WTC11 (cell line): ENCODE measurements at places on chromosomes 7 and 10. TPM values are rescaled to one million over a fixed set of nuclear protein-coding genes. Genes with fewer than 3 reads are reported as not detected.
A peak's percentile ranks its signal among the peaks of the same experiment; 100 is the strongest.

The WIPF3 gene
- total RNA-seq: 9.9 to 11.4 TPM (median 10.5 TPM) in 3 replicates

- DNase-seq: peak; percentile 70
Observed at GRCh38 chr10:689452-690371, at the start of gene DIP2C. Gene DIP2C, minus strand, starts transcription at chr10:689668. Its CDS starts 90 bp downstream, at chr10:689578.

- no peak for DNase-seq
Observed at GRCh38 chr10:122467701-122468100, 6.3 kb downstream of the HTRA1 start.

DNA sequence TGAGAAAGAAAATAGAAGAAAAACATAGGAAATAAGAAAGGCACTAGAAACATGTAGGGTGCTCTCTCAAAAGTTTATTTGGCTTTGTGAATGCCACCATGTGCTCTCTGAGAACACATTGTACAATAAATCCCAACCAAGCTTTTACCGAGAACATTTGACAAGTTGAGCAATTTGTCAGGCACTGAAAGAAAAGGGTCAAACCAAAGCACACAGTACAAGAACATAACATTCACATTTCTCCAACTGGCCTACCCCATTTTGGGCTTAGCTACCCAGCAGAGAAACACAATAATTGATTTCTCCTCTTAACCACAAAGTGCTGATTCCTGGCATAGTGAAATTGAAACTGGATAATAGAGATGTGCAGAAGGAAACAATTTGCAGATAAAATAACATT, 69.2 kb upstream of the SLC39A12 start:
- DNase-seq: no peak

- no peak for DNase-seq
Observed at GRCh38 chr10:101624526-101625102, 36.5 kb downstream of the DPCD start.

The FAM241B gene
- total RNA-seq: 24.4 to 28.9 TPM (median 26.9 TPM) in 3 replicates

DNA sequence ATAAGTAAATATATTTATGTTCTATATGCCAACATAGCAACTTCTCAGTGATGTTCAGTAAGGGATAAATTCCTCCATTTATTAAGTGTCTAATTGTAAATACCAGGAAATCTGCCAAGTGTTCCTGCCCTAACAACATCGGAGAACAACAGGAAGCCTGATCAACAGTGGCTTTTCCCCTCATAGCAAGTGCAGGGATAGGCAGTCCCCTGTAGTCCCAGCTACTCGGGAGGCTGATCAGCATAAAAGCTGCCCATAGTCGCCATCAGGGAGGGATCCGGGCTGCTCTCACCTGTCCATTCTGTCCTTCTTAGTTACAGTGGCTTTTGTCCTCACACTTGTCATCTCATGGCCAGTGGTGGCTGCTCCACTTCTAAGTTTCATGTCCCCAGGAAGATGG, 141.3 kb downstream of the IDE start:
- peak; percentile 19 for DNase-seq

The AKR1C2 gene
- 1.1 to 1.3 TPM (median 1.2 TPM) in 3 replicates for total RNA-seq
